ENCODE measurements at places on chromosomes 13 and 19.
A peak's percentile ranks its signal among the peaks of the same experiment; 100 is the strongest.

DNA sequence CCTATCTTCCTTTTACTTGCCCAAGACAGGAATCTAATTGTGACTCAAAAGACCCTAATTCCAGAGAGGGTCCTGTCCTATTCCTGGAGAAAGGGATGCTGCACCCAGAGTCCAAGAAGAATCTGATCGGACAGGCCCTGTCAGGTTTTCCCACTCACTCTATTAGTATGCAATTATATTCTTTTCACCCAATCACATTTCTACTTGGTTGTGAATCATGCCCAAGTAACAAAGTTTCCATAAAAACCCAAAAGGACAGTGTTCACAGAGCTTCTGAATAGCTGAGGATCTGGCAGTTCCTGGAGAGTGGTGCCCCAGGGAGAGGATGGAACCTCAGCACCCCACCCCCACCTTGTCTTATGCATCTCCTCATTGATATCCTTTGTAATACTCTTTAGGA, 135.3 kb upstream of the SLITRK5 start:
- no peak for DNase-seq

DNA sequence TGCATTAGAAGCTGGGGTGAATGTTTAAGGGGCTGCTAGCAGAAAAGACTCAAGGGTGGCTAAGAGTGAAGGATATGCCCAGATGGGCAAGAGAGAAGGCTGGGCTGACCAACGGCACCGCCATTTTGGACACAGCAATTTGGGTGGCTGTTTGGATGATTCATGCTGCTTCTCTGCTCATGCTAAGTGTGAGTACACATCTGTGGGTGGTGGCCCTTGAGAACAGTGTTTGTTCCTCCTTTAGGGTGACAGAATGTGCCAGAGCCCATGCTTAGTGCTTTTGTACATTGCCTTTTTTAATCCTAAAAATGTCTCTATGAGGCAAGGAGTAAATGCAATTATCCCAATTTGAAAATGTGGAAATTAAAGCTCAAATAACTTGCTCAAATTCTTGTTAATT, 9.8 kb downstream of the CBY2 start:
- no peak for DNase-seq

DNA sequence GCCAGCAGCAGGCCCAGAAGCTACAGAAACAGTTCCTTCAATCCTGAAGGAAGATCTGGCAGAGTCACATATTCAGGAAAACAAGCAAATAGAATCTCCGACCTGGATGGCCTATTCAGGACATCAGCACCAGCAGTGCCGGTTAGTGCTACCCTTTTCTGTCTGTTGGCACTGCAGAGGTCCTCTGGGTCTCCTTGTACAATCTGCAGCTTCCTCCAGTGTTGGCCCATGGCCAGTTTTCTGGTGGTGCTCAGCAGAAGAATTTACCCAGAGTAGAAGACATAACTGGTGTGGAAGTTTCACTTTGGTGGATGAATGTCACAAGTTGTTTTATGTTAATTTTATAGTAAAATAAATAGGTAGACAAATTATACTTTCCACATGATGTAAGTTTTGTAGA, 498.1 kb downstream of the COG6 start:
- no peak for DNase-seq

- DNase-seq = no peak
These were observed 827 bp downstream of the CKM start for GRCh38 chr19:45321848-45322247.

DNA sequence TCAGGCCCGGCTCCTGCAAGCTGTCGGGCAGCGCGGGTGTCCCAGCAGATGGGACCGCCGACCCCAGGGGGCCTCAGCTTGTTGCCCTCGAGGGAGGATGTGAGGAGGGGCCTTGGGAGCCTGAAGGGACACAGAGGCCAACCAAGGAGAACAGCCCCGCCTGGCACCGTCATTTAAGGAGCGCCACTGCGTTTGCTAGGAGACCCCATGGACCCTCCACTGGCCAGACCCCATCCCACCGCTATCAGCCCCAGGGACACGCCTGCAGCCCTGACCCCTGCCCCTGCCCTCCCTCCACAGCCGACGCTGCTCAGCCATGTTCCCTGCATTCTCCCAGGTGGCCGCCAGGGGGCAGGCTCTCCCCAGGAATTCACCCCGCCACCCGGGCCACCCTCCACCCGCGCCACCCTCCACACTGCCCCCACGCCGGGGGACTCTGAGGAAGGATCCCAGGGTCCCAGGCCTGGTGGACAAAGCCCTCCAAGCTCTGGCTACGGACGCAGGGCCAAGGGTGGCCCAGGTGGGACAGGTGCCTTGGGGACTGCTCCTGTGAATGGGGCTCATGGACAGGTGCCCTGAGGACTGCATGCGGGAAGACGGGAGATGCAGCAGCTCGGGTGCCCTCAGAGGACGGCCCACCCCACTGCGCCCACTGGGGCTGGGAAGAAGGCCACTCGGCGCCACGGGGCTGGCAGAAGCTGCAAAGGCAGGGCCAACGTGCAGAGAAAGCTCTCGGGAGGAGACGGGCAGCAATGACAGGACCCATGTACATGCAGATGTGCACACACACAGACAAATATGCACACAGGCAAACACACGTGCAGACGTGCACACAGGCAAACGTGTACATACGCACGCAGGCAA, 34.4 kb downstream of the PIP5K1C start:
- DNase-seq = peak; percentile 27

GRCh38 chr13:61410669-61411297, 4.9 kb downstream of the PCDH20 start:
- DNase-seq = no peak

DNA sequence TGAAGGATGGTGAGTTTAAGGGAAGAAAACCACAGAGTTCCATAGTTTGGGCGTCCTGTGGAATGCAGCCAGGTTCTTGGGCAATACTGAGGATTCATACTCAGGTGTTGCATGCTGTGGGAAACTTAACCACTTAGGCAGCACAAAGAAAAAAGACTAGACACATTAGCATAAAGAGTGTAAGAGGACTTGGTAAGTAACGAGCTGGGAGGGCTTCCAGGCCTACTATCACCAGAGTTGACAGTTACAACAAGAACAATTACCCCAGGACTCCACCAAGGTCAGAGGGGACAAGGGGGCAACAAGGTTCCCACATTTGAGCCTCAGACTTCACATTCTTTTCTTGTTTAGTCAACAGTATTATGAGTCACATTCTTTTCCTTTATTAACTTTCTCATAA, 33.2 kb downstream of the KCTD12 start:
- DNase-seq = no peak

DNA sequence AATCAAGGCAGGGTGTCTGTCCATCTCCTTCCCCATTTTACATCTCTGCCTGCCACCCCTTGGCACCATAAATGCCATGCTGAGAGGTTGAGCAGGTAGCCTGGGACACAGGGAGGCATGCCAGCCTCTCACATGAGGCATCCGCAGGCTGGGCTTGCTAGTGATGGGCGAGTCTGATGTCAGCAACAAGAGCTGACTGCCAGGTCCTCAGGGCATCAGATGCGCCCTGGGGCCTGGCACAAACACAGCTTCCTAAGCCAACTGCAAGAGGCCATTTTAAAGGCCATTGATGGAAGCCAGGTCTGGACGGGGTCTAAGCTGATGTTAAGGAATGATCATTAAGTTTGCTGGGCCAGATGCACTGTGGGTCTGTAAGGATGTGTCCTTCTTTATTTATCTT, 34.6 kb downstream of the MYH14 start:
- no peak for DNase-seq

DNA sequence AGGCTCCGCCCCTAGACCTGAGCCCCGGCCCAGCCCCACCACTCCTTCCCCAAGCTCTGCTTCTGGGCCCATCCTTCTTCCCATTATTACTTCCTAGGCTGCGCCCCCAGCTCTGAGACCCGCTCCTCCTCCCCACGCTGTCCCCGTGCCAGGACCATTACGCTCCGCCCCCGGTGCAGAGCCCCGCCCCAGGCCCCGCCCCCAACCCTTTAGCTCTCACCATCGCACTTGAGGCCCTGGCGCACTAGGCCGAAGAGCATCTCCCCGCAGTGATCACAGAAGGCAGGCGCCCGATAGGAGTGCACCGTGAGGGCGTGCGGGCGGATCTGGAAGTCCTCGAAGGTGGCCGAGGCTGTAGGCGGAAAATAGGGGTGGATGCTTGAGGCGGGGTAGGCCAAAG, 6.2 kb downstream of the PRKD2 start:
- no peak for DNase-seq

GRCh38 chr13:108663710-108664109, 34.3 kb downstream of the MYO16 start:
- no peak for DNase-seq

DNA sequence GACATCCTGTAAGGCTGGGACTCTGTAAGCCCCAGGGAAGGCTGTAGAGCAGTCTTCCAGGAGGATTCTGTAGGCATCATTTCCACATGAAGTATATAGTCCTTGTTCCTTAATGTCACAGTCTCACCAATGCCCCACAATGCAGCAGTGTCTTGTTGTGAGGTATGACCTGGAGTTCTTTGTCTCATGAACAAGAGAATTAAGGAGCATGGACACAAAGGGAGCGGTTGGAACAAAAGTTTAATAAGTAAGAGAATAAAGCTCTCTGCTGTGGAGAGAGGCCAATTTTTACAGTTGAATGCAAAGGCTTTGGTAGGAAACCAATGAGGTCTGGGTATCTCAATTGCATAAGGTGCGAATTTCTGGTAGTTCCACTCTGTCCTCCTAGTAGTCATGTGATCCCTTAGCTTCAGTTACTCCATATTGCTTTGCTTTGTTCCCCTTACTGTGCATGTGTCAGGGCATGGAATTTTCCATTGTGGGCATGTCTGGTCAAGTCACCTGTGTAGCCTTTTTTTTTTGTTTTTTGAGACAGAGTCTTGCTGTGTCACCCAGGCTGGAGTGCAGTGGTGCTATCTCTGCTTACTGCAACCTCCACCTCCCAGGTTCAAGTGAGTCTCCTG, 124.3 kb upstream of the TMTC4 start:
- no peak for DNase-seq

DNA sequence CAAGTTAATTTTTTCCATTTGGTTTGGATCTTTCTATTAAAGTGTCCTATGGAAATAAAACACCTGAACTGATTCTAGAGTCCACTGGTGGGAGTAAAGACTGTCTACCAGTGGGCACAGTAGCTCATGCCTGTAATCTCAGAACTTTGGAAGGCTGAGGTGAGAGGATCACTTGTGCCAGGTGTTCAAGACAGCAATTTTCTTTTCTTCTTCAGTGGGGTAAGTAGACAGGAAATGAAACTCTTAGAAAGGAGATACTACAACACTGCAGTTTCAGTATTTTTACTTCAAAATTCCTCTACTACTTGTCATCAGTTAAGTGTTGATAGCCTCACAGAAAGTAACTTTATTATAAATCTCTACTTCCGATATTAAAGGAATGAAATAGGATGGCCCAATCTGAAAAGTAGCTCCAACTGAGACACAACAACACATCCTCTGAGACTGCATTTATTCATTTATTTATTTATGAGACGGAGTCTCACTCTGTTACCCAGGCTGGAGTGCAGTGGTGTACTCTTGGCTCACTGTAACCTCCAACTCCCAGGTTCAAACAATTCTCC, 26.3 kb downstream of the DNMT1 start:
- DNase-seq = no peak

DNA sequence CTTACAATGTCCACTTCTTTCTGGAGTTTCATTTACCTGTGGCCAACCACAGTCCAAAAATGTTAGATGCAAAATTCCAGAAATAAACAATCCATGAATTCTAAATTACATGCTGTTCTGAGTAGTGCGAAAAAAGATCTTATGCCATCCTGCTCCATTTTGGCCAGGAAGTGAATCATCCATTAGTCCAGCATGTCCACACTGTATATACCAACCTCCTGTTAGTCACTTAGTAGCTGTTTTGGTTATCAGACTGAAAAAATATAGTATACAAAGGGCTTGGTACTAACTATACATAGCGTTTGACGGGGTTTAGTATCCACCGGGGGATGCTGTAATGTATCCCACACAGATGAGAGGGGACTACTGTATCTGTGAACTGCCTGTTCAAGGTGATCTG, 618.0 kb upstream of the ARGLU1 start:
- no peak for DNase-seq

DNA sequence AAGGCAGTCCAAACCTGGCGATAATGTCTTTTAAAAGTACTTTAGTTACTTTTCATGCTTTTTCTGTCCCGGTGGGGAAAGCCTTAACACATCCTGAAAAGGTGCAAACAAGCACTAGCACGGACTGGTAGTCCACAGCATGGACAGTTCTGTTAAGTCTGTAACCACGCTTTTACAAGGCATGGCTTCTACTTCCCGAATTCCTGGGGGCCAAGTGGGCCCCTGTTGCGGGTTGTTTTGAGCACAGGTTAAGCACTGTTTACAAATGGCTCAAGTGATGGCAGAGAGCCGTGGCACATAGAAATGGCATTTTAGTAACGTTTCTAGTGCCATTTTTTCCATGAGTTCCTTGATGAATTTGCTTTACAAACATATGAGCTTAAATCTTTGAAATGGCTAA, 37.6 kb downstream of the ZNF493 start:
- DNase-seq = no peak

DNA sequence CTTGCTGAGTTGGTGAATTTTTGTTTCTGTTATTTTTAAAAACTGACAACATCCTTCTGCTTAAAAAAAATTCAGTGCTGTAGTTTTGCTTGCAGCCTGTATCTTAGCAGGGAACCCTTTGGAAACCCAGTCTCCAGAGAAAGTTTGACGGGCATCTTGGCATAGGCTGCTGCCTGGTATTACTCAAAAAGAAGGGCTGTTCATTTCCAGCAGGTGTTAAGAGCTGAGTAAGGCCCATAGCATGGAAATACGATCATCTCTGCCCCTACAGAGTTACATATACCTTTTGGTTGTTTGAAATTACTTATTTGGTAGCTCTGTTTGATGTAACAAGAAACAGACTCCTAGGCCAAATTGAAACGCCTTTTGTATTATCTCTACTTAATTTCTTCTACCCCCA, 41.5 kb downstream of the URI1 start:
- no peak for DNase-seq

DNA sequence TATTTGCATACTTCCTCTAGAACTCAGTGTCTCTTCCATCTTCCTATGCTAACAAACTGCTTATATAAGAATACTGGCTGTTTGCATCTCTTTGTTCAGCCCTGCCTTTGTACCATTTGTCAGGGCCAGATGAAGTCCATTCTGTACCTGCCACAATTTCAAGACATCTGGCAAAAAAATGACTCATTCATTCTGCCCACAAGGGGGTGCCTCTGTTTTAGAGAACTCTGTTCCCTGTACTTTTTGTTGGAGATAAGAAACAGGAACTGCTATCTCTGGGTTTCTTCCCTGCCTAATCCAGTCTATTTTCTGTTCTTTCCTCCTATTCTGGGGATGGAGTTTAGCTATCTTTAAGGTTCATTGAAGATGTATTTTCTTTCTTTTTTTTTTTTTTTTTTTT, 23.0 kb downstream of the ZNF568 start:
- no peak for DNase-seq

All from stimulated activated CD4-positive, alpha-beta T cell treated with anti-CD3 and anti-CD28 coated beads, TNF-alpha, amount 100 ng/mL, for 1 hour (primary cell).